ENCODE measurements at places on chromosomes 1 and 21.
A peak's percentile ranks its signal among the peaks of the same experiment; 100 is the strongest.

DNA sequence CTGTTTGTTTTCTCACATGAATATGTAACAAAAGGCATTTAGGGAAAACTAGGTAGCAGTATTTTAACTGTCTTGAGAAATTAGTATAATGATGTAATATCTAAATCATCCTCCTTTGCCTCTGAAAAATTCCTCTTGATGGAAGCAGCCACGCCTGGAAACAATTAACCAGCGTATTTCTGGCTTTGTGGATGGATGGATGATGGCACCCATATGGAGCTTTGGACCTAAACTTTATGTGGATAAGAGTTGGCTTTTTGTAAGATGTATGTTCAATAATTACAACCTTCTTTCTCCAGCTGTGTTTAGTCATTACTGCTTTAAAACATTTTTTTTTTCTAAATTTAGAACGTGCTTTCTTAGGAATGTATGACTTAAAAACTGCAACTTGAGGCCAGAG is 12.7 kb downstream of the CDCA8 start:
- no peak for DNase-seq

DNA sequence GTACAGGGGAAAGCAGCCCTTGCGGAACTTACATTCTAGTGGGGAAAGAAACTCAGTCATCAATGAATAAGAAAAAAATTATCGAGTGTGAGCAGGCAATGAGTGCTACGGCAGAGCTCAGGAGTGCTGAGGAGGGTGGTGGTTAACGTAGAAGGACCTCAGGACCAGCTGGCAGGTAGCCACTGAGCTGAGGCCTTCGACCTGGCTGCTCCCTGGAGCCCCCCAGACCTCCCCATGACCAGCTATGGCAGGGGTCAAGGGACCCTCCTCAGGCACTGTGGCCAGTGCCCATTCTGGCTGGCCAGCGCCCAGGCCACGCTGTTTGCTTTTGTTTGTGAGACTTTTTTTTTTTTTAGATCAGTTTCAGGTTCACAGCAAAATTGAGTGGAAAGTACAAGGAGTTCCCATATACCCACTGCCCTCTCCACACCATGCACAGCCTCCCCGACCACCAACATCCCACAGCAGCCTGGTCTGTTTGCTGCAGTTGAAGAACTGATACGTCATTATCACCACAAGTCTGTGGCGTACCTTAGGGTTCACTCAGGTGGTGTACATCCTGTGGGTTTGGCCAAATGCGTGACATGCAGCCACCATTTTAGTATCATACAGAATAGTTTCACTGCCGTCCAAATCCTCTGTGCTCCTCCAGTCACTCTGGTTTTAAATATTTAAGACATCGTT is 11.8 kb upstream of the TTC22 start:
- no peak for DNase-seq

DNA sequence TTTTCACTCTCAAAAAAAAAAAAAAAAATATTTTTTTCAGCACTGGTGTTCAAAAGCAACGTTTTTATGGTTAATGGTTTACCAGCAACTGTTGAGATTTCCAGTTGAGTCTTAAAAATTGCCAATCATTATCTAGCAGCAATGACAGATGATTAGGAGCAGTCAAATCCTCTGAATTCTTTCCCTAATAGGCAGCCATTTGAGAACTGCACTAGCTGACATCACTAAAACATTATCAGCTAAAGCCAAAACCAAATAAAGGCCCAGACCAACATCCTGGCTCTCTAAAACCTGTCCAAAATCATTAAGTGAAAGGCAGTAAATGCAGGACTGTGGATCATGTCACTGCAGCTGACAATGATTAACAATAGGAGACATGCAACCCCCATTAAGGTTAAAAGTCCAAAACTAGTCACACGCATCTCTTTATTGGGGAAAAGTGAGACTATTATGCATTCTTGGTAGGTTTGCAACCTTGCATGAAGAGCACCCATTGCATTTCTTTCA is 14.0 kb downstream of the SFPQ start:
- no peak for DNase-seq

DNA sequence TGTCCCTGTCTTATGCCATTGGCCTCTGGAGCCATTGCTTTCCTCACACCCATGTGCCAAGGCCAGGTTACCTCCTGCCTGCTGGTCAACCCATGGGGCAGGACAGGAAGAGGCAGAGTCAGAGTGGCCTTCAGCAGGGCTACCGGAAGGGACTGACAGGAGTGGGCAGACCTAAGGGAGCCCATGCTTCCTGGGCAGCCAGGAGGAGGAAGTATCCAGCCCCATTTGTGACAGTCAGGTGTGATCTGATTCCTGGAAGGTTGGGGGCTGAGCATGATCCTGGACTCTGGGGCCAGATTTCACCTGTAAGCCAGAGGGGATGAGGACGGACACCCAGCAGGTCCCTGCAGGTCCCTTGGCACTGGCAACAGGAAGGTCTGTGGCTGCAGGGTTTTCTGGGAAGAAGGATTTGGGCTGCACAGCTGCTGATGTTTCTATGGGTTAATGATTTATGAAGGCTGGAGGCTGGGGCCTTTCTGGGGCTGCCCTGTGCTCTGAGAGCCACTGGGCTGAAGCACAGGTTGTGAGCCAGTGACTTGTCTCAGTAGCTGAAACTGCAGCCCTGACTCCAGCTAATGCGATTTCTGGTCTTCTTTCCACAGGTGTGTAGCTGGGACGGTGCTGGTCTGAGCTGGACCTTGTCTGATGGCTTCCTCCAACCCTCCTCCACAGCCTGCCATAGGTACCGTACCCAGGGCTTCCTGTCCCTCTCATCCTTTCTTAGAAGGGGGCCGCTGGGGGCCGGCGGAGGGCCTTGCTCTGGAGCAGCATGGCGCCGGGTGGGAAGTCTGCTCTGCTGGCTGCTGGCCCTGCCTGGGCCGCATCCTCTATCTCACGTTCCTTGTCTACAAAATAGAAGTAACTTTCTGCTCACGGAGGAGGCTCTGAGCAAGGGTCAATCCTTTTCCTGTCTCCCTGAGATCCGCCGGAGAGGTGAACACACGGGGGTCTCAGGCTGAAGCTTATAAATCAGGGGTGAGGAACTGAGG is 40.7 kb downstream of the ARHGEF10L start:
- no peak for DNase-seq

- no peak for DNase-seq
These were observed 444 bp upstream of the IARS2 start for GRCh38 chr1:220093361-220094015.

DNA sequence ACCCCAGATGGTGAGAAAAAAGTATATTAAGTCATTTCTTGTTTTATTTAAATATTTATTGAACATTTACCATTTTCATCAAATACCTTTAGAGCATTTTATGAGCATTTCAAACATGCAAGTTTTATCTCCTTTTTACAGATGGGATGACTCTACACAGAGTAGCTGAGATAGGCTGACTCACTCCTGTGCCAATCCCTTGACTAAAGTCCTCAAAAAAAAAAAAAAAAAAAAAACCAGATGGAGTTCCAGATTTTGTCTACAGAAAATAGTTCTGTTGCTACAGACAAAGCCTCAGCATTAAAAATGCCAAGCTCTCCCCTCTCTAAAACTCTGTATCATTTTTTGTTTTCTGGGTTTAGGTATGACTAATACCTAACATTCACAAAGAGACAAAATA is 303.0 kb upstream of the PLD5 start:
- no peak for DNase-seq

DNA sequence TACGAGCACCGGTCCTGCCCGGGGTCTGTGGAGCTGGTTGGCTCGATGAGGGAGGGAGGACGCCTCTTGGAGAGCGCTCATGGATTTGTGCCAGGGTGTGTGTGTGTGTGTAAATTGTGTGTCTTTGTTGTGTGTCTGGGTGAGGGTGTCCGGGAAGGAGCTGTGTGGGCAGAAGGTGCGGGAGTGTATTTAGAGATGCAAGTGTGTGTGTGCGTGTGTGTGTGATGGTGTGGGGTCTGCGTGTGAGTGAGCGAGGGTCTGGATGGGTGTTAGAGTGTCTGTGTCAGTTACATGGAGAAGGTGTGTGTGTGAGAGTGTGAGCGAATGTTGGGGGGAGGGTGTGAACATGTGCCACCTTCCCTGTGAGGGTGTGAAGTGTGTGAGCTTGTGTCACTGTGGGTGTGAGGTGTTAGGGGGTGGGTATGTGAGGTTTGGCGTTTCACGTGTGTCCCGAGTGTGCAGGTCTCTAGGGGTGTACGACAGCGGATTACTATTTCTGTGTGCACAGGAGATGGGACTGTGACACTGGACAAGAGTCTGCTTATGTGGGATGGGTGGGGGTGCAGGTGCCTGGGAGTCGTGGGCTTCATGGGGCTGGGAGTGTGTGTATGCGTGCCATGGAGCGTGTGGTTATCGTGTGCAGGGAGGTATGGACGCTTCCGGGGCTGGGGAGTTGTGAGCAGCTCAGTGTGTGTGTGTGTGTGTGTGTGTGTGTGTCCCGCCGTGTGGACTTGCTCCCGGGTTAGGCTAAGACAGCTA is 880 bp downstream of the IGSF21 start:
- DNase-seq = peak; percentile 61

GRCh38 chr21:42343556-42343955 is 7.2 kb downstream of the TFF2 start:
- DNase-seq = no peak

DNA sequence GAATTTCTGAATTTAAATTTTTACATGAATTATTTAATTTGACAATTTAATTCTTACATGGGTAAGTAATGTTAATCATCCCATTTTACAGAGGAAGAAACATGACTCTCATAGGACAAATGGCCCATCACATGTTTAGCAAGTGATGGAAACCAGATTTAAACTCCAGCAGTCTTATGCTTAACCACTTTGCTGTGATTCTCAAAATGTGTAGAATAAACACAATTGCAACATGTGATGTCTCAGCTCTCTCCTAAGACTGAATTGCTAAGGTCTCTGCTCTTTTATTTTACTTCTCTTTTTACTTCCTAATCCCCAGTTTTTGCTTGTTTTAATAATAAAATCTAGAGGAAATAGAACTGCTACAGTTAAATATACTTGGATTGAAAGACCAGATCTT is 42.8 kb downstream of the HS2ST1 start:
- no peak for DNase-seq

DNA sequence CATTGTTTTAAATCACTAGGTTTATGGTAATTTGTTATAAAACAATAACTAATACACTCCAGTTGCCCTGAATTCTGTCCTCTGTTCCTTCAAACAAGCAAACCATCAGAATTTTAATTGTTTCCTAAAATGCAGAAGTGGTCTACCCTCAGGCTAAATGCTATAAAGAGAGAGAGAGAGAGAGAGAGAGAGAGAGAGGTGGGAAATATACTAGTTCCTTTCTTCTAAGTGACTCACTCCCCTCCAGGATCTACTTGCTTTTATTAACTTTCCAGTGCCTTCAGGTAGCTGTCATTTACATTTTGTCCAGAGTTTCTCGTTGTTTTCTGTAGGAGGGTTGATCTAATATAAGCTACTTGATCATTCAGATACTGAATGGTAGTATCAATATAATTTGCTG is 26.4 kb downstream of the LRRC53 start:
- no peak for DNase-seq

DNA sequence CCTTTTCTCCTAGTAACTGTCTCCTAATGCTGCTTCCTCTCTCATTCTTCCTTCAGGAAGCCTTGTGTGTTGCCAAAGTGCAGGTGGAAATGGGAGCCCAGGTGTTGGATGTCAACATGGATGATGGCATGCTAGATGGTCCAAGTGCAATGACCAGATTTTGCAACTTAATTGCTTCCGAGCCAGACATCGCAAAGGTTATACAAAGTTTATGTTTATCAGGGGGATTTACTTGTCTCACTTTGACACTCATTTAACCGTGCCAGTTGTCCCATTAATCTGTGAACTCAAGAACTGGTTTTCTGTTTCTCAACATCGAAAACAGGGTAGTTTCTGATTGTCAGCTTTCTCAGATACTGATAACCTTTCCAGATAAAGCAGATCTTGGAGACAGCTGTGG is 40.4 kb downstream of the MTR start:
- DNase-seq = no peak

GRCh38 chr1:203149188-203149840 is 21.8 kb downstream of the ADORA1 start:
- DNase-seq = no peak

GRCh38 chr1:11134251-11134897 is 34.7 kb upstream of the EXOSC10 start:
- DNase-seq = no peak

GRCh38 chr1:22315315-22316078 is 136.2 kb upstream of the ZBTB40 start:
- DNase-seq = no peak

DNA sequence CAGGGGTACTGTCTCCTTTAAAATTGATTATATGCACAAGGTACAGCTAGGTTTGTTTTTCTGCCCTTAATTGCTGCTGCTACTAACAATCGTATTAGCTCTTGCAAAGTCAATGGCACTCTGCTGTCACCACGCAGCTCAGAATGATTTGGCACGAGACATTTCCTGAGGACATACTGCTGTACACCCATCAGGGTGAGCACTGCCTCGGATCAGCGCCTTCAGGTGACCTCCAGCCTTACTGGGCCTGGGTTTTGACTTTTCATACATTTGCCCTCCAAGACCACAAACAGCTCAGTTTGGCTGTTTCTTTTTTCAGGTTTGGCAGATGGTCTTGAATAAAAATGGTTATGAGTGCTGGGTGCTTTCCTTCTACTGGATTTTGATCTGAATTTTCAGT is 110.9 kb downstream of the NTPCR start:
- no peak for DNase-seq

GRCh38 chr21:42732033-42732410 is 78.6 kb downstream of the PDE9A start:
- DNase-seq = no peak

DNA sequence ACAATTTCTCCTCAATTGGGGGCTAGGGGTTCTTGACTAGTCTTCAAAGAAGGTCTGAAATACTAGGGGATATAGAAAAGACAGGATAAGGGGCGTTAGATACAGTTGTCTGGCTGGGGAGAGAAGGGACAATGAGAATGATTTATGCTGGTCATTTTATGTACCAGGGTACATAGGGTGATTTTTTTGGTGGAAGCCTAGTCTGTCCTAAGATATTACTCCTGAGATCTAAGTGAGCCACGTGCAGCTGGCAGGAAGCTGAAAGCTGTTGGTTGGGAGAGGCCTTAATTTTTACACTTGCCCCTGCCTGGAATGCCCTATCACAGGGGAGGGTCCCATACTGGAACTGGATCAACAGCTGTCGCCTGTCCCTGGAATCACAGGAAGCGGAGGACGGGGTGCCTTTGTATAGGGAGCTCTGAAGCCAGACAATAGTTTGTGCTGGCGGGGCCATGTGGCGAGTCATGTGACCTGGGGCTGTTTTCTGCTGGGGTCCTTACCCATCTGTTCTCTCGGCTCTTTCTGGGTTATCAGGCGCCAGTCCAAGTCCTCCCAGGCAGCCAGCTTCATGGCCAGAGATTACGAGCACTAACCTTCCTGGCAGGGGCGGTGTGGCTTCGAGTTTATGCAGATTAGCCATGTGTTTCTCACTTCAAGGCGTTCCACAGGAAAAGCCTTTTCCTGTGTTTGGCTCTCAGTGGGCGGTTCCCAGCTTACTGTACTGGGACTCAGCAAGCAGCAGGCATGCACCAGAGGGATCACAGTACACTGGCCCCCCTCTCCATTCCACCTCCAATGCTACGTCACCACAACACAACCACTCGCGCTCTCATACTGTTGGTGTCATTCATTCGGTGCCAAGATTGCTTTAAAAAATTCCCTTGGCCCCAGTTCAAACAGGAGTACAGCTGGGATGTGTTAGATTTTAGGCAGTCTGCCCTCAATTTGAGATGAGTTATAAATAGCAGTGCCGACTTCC is 27.5 kb downstream of the ARID1A start:
- DNase-seq = peak; percentile 73
